ENCODE measurements at places on chromosomes 7 and 10.
A peak's percentile ranks its signal among the peaks of the same experiment; 100 is the strongest.

DNA sequence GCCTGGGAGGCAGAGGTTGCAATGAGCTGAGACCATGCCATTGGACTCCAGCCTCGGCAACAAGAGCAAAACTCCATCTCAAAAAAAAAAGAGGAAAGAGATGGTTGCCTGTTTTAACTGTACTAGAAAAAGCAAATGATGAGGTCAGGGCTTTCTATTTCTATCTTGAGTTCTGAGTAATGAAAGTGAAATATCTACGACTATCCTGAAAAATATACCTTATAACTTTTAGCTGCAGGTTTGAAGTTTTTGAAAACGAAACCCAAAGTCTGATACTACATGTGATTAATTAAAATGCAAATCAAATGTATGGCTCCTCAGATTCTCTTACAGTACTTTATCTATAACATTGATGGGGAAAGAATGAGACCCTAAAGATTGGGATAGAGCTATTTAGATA, 636.2 kb upstream of the LRRN3 start:
- DNase-seq, result no peak

DNA sequence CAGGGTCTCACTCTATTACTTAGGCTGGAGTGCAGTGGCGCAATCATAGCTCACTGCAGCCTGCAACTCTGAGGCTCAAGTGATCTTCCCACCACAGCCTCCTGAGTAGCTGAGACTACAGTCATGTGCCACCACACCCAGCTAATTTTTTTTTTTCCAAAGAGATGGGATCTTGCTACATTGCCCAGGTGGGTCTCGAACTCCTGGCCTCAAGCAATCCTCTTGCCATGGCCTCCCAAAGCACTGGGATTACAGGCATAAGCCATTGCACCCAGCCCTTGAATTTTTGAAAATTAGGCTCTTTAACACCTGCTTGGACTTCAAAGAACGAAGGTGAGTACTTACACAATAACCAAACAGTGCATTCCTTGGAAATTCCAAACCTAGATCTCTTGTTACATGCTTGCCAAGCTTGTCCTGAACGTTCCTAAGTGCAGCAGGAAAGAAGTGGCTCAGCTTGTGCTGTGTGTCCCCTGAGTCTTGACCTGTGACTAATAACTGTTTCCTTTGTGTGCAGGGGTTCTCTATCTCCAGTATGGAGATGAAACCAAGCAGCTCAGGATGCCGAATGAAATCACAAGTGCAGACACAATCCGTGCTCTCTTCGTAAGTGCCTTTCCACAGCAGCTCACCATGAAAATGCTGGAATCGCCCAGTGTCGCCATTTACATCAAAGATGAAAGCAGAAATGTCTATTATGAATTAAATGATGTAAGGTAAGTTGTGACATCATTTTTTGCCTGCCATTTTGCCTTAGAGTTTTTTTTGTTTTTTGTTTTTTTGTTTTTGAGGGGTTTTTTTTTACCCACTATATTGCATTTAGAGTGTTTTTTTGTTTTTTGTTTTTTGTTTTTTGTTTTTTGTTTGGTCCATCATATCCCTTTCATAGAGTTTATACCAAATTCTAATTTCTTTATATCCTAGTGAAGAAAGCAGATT, 223.8 kb downstream of the KIAA1217 start:
- no peak for DNase-seq

DNA sequence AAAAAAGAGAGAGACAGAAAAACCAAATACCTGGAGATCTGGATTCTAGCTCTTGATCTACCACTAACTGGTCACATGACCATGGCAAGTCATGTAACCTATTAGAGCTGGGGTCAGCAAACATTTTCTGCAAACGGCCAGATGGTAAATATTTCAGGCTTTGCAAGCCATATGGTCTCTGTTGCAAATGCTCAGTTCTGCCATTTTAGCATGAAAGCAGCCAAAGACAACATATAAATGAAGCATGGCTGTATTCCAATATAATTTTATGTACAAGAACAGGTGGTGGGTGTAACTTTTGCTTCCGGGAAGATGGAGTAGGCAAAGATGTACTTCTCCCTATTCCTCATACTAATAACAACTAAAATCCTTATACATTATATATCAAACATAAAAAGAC, 6.7 kb downstream of the FRA10AC1 start:
- DNase-seq, result no peak

DNA sequence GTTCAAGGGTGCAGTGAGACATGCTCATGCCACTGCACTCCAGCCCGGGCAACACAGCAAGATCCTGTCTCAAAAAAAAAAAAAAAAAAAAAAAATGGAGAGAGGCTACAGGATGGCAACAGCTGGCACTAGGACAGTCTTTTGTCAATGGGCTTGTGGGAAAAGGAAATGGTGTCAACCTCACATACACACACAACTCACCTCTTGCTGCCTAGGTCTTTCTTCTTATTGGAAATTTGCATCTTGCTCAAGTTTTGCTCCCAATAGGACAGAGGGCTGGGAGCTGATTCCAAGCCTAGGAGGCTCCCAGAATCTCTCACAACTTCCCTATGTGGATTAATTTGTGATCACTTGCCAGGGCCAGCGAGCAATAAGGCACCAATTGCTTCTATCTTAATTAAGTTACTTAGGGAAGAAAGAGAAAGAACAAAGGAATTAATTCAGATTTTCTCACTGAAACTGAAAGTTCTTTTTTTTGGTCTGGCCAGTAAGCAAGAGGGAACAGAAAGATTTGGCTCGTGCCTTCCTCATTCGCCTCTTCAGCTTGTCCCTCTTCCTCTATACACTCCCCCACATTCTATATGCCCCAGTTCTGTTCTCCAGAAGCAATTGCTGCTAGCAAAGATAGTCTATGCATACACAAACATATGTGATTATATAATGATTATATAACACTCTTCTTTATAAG, 33.8 kb downstream of the MAP3K8 start:
- DNase-seq, result no peak

- peak; percentile 27 for DNase-seq
These were observed 59.2 kb downstream of the CDHR3 start for GRCh38 chr7:106022193-106022821.

DNA sequence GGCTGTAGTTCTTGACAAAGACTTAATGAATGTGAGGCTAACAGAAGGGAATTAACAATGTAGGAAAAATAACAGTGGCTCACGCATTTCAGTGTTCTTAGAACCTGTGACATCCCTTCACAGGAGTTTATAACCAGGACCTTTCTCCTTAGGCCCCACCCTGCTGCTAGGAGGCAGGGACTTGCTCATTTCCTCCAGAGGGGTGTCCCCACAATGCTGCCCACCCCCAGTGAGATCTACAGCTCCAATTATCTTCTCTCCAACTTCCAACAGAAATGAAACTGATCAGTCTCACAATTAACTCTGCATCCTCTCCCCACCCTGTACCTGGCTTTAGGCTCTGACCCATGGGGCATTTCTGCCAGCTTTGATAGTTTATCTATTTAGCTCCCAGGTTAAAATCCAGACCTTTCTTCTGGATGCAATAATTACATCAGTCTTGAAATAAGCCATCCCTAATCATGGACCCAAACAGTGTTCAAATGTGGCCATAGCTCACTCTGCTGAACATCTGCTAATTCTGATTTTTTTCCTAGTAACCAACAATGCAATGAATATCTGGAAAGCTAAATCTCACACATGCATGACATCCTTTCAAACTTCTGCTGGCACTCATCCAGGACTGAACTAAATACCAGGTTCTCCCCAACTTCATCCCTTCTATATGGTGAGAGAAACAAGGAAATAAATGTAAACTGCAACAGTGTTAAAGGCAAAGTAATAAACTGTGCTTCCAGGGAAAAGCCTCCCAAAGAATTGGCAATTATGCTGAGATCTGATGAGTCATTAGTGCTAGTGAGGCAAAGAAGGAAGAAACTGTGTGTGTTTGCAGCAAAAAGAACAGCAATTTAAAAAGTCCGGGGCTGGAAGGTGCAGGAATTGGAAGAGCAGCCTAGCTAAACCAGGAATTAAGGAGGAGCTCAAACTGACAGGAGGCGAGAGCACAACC, 64.6 kb downstream of the HERPUD2 start:
- no peak for DNase-seq

GRCh38 chr10:71631007-71631861, 88.3 kb downstream of the C10orf105 start:
- no peak for DNase-seq

DNA sequence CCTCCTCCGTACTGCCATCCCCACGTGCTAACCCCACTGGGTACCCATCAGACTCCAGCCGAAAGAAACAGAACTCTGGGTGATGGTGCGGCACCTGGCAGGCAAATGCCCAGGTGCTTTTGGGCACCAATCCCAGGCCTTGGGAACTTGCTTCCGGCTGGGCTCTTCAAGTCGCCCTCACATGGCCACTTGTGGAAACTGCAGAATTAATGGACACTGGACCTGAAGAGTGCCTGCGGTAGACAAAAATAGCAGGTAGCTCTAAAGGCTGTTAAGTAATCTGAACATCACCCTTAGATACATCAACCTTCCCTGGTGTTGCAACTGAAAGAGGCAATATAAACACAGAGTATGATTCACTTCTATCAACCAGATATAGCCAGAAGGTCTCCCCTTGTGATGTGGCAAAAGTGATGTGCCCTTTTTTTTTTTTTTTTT, 644.4 kb downstream of the GRM8 start:
- no peak for DNase-seq

GRCh38 chr10:125055446-125055845, 104.9 kb downstream of the CTBP2 start:
- DNase-seq, result no peak

All from stimulated activated CD8-positive, alpha-beta memory T cell treated with anti-CD3 and anti-CD28 coated beads, Interleukin-15, amount 100 ng/mL, for 1 hour (primary cell).